Skin of body (tissue), 3 donors: ENCODE measurements at places on chromosomes 5 and 9. TPM values are rescaled to one million over a fixed set of nuclear protein-coding genes. Genes with fewer than 3 reads are reported as not detected.

GRCh38 chr9:114668146-114668545 lies 10.5 kb upstream of the TEX53 start:
- DNase-seq: no peak

- no peak for DNase-seq
Observed at GRCh38 chr9:121835587-121836365, 184.3 kb downstream of the DAB2IP start.

- DNase-seq: peak; percentile 92
Observed at GRCh38 chr9:1050125-1050895, at the start of gene DMRT2. Gene DMRT2, plus strand, starts transcription at chr9:1050357. Its CDS starts 1,257 bp downstream, at chr9:1051614.

The MTX3 gene
- total RNA-seq: 18.8 TPM
